Activated T-cell treated with anti-CD3 and anti-CD28 coated beads, Interleukin-2, amount 50 U/mL, for 72 hours (primary cell): ENCODE measurements at places on chromosomes 1 and 21.
A peak's percentile ranks its signal among the peaks of the same experiment; 100 is the strongest.

- DNase-seq = no peak
Measured at GRCh38 chr21:15775981-15776380, 46.2 kb downstream of the USP25 start.

- peak; percentile 57 for DNase-seq
Measured at GRCh38 chr1:21669258-21670058, at the start of gene RAP1GAP. TSS of gene RAP1GAP (minus strand) at chr1:21669357. CDS start at chr1:21620032, 49,325 bp downstream.

- DNase-seq = no peak
Measured at GRCh38 chr1:21734526-21734925, 48.4 kb downstream of the USP48 start.

- no peak for DNase-seq
Measured at GRCh38 chr1:66563094-66563800, 29.3 kb downstream of the SGIP1 start.

- DNase-seq = no peak
Measured at GRCh38 chr1:22347854-22348760, 103.5 kb upstream of the ZBTB40 start.

- no peak for DNase-seq
Measured at GRCh38 chr21:41993744-41994143, 16.4 kb downstream of the ZBTB21 start.

GRCh38 chr1:85172684-85173337 is 28.0 kb downstream of the SYDE2 start:
- no peak for DNase-seq

DNA sequence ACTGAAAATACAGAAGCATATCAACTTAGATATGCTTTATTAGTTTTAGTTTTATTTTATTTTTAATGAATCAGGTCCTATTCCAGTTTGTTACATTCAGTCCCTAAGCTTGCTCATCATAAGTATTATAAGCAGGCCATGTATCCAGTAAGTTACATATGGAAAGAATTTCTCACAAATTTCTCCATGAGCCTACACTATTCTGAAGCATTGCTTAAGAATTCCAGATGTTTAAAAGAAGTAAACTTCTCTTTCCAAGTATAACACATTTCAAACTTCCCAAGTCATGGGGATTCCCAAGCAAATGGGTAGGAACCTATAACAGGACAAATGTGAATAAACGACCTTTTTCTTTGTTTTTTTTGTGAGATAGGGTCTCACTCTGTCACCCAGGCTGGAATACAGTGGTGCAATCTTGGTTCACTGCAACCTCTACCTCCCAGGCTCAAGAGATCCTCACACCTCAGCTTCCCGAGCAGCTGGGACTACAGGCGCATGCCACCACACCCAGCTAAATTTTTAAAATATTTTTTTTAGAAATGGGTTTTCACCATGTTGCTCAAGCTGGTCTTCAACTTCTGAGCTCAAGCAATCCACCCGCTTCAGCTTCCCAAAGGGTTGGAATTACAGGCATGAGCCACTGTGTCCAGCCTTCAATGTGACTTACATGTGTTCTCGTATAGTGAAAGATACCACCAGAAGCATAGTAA is 39.0 kb downstream of the ST7L start:
- no peak for DNase-seq

- no peak for DNase-seq
Measured at GRCh38 chr1:208344202-208344857, 100.1 kb upstream of the PLXNA2 start.
